ENCODE measurements at places on chromosomes 16 and 17. TPM values are rescaled to one million over a fixed set of nuclear protein-coding genes. Genes with fewer than 3 reads are reported as not detected.

- no peak for DNase-seq
Observed at GRCh38 chr17:50261051-50261915, 13.0 kb upstream of the TMEM92 start.

GRCh38 chr16:85123891-85124635 is 11.8 kb upstream of the CIBAR2 start:
- peak; percentile 92 for DNase-seq

- DNase-seq, result no peak
Observed at GRCh38 chr17:78323826-78324390, 36.0 kb downstream of the SOCS3 start.

DNA sequence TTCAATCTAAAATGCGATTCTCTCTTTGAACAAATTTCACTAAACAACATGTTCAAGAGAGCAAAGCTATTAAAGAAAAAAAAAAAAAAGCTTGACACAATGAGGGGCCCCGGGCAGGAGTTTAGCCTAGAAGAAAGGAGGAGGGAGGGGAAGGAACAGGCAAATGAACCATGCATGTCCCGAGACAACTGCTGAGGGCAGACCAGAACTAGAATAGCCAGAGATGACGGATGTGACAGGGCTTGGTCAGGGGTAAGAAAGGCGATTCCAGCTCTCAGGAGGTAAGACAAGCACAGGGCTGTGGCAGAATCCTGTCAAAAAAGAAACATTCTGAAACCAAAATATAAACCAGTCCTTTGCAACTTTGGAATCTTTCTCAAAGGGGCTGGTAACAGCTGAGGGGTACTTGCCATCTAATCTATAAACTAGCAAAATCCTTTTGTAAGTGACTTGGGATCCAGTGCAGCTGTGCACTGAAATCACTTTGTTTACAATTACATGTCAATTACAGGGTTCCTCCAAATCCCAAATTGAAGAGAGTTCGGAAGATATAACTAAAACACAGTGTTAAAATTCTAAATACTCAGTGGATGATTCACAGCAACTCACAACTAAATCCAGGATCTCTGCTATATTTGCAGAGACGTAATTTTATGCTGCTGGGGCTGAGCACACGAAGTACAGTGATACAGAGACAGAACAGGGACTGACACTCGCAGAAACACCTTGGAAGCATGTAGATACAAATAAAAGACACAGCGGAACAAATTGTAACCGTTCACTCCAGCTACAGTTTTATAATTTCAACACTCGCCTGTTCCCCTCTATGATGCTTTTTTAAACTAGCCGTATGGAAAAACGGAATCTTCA is 567.4 kb upstream of the ZFHX3 start:
- peak; percentile 62 for DNase-seq

TBC1D16 gene
- 8.3 TPM for polyA plus RNA-seq

DNA sequence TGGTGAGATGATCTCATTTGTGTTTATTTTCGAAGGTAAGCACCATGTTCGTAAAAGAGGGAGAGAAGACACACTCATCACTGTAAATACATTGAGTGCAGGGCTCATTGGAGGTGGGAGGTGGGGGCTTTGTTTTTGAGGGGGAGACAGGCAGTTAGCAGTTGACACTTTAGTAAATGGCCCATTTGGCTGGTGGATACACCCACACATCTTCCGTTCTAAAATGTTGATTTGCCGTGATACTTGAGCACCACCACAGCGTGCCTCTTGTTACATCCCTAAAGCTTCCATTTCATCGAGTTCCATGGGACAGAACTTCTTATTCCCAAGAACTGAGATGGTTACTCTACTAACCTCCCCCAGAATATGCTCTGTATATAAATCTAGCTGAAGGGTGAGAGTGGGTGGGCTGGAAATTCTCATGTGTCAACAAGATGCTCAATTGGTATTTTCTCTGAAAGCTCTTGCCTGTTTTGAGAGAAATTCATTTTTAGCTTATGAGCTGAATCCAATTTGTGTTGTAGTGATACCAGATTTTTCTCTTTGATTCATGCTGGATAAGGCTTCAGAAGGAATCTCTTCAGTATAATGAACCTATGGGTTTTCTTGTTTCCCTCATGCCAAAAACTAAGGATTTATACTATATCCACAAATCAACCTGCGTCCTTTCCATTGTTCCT is 314.3 kb downstream of the RBFOX1 start:
- no peak for DNase-seq

DNA sequence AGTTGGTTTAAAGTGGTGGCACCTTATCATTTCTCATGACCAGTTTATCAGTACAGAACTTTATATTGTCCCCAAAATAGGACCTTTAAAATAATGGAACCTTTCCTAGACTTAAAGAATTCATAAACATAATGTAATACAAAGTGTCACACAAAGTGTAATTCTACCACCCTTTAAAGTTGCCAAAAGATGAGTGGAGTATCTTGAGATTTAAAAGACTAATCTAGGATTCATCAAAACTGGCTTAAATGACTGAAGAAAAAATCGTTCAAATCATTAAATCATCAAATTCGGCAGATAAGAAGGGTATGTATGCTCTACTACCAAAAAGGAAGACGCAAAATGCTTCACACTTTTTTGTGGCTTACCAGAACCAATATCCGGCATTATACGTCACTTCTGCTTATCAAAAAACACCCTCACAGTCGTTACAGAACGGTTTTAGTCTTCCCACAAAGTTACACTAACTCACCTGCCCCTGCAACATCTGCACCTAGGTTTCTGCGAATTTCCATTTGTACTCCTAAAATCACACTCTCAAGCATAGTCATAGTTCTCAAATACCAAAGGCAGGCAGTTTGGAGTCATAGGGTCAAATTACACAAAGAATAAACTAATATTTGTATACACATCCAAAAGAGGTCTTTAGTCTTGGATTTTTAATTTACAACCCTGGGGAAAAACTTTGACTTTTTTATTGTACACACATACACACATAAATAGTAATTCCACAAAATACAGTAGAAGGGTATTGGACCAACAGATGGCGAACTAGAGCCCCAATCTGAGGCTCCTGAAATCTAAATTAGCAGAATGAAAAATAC is 1.4 kb upstream of the KANSL1 start:
- peak; percentile 44 for DNase-seq

CCL11 gene
- 0.91 TPM for polyA plus RNA-seq

CDYL2 gene
- 1.1 TPM for polyA plus RNA-seq

GRCh38 chr17:59355030-59355701 is 23.7 kb downstream of the YPEL2 start:
- DNase-seq, result no peak

DNA sequence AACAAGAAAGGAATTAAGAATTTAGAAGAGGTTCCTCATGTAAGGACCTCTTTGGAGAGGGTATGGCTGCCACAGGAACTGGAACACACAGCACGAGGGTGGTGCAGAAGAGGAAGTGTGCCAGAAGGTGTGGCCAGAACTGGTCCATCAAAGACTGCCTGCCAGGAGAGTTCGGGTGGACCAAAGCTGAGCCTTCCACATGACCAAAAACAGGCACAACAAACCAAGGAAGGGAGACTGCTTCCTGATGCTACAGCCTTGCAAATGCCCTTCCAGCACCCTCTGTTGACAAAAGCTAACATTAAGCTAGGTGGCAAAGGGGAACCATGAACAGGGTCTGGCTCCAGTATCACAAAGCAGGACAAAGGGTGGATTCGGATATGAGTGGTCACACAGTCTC is 125.8 kb upstream of the TMEM97 start:
- no peak for DNase-seq

GRCh38 chr16:69481901-69482341 is 57.5 kb downstream of the CYB5B start:
- DNase-seq, result peak; percentile 88

- peak; percentile 25 for DNase-seq
Observed at GRCh38 chr17:75151930-75152329, 2.4 kb downstream of the JPT1 start.

DNA sequence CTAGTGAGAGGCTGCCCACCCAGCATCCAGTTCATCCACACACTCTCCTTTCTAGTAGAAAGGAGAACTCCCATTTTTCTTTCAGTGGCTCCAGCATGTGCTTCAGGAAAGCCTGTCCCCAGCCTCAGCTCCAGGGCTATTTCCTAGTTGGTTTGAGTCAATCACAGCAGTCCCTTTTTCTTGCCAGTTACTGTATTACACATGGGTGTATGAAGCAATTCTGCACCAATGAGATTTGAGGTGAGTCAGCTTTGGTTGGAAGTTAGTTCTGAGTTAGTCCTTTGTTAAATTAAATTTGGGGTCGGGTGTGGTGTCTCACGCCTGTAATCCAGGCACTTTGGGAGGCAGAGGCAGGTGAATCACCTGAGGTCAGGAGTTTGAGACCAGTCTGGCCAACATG is 24.8 kb downstream of the RAD51D start:
- DNase-seq, result peak; percentile 88

RRAD gene
- 7.8 TPM for polyA plus RNA-seq

GRCh38 chr17:39151150-39151942 is at the start of gene PLXDC1:
Gene PLXDC1 (minus strand): TSS chr17:39151637. CDS start chr17:39151437, 200 bp downstream.
- DNase-seq, result no peak

GRCh38 chr16:4064950-4065352 is 51.3 kb downstream of the ADCY9 start:
- DNase-seq, result no peak

SIRT7 gene
- 4.4 TPM for polyA plus RNA-seq

GRCh38 chr16:48910214-48910613 is 300.2 kb upstream of the N4BP1 start:
- DNase-seq, result no peak

DNA sequence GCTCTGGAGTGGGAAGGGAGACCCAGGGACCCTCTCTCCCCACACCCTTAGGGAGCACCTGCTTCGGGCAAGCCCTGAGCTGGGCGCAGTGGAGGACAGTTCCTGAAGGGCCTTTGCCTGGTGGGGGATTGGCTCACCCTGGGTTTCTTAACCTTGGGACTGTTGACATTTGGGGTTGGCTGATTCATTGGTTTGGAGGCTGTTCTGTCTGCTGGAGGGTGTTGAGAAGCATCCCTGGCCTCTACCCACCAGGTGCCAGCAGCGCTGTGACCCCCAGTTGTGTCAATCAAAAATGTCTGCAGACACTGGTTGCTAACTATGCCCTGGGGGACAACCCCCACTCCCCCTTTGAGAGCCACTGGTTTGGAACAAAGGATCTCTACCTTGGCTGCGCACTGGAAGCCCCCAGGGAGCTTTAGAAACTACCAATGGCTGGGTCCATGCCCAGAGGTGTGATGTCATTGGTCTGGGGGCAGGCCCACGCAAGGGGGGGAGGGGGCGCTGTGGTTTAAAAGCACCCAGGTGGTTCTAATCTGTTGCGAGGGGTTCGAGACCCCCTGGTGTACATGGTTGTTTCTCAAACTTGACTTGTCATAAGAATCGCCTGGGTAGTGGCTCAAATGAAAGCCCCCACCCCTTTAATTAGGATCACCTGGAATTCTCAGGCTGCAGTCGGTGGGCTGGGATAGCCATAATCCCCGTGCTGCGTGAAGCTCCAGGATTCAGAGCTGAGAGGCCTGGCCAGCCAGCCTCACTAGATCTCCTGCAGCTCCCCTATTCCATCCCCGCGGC is 151.9 kb upstream of the GSE1 start:
- peak; percentile 49 for DNase-seq
